A549 treated with DMSO at 1 μM for 4 hours (cell line): ENCODE measurements at places on chromosomes 1 and 21. TPM values are rescaled to one million over a fixed set of nuclear protein-coding genes. Genes with fewer than 3 reads are reported as not detected.

HSF2BP gene
- total RNA-seq = 1.2 to 2.0 TPM (median 1.6 TPM) in 5 replicates

PTAFR gene
- 0.24 to 0.38 TPM (median 0.29 TPM) in 5 replicates for total RNA-seq

CDC73 gene
- total RNA-seq = 28.8 to 41.5 TPM (median 34.1 TPM) in 5 replicates

RAB4A gene
- 36.0 to 47.7 TPM (median 44.1 TPM) in 5 replicates for total RNA-seq

ASCL5 gene
- total RNA-seq = 0.09 to 0.22 TPM (median 0.14 TPM) in 4 of 5 replicates, not detected in the other

LAPTM5 gene
- total RNA-seq = 0.07 to 0.36 TPM (median 0.14 TPM) in 5 replicates

GCSAML gene
- not detected in 5 replicates for total RNA-seq

HES3 gene
- 0.15 TPM in 1 of 5 replicates, not detected in the others for total RNA-seq

ERG gene
- total RNA-seq = 0.05 to 0.10 TPM (median 0.06 TPM) in 4 of 5 replicates, not detected in the other
